Activated naive CD4-positive, alpha-beta T cell (primary cell): ENCODE measurements at places on chromosomes 5 and 9.

DNA sequence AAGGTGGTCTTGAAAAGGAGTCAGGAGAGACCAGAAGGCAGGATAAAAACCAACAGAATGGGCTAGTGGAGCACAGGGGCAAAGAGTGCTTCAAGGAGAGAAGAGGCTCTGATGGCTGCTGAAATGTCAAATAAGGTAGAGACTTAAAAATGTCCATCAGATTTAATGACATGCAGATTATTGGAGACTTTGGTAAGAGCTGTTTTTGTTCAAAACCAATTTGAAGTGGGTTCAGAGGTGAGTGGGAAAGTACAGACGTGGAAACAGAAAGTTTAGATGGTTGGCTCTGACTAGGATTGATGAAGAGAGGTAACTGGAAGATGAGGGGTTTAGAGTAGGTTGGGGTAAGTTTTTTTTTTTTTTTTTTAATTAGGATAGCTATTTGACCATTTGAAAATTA lies 14.1 kb downstream of the SLC25A46 start:
- no peak for DNase-seq

DNA sequence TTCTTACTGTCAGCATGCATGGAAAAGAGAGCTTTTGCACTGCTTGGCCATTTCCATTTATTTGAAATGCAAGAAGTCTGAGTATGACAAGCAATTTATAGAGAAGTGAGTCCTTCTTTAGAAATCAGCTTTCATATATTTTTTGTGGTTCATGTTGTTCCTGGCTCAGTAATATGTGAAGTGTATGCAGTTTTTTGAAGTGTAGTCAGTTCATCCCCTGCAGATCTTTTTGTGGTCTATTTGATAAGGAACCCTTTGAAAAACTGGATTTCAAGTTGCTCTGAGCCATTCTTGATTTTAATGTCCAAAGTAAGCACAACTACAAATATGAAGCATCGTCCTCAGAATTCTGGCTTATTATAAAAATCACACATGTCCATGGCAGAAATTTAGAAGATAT lies 294.1 kb upstream of the SMC2 start:
- no peak for DNase-seq

DNA sequence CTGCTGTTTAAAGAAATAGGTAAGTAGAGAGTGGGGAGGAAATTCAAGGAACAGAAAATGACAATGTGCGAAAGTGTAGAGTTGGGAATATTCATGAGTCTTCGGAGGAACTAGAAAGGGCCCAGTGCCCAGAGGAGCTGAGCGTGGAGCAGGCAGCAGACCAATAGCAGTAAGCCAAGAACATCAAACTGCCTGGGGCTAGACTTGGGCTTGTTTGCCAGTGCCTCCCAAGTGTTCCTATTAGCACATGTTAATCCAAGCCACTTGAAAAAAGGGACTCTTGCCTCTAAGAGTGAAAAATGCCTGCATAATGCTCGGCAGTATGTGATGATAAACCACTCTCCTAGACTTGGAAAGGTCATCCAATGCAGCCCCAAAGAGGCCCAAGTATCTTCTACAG lies 1.2 kb upstream of the TAL2 start:
- DNase-seq = no peak

DNA sequence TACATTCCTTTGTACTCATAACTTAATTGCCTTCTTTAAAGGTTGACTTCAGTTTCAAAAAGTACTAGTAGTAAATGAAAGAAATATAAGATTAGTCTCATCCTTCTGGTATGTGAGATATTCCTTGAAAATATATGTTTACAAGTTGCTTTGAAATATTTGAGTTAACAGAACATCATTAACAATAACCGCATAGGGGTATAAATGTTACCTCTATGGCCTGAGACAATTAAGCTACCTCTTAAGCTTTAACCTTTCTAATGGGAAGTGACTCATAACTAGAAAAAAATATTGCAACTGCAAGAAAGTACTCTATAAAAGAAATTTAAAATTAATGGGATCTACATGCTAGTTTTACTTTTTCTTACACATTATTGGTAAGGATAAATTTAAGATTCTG lies 399.0 kb downstream of the CDH10 start:
- no peak for DNase-seq

GRCh38 chr5:181192337-181193046 lies 12.5 kb downstream of the TRIM7 start:
- DNase-seq = no peak

- DNase-seq = no peak
Observed at GRCh38 chr5:120252839-120253238, 211.3 kb upstream of the PRR16 start.

DNA sequence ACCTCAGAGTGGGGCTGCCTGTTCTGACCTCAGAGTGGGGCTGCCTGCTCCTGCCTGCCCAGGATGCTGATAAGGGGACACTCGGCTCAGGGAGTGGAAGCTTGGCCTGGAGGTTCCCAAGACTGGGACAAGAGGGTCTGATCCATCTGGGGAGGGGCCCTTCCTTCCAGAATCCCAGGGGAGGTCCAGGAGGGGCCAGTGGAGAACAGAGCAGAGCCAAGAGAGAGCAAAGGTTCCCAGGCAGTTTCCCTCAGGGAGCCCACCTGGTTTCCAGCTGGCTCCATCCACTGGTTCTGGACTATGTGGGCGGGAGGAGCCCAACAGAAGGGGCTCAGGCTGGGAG lies 49.1 kb upstream of the RNU6ATAC start:
- DNase-seq = no peak

DNA sequence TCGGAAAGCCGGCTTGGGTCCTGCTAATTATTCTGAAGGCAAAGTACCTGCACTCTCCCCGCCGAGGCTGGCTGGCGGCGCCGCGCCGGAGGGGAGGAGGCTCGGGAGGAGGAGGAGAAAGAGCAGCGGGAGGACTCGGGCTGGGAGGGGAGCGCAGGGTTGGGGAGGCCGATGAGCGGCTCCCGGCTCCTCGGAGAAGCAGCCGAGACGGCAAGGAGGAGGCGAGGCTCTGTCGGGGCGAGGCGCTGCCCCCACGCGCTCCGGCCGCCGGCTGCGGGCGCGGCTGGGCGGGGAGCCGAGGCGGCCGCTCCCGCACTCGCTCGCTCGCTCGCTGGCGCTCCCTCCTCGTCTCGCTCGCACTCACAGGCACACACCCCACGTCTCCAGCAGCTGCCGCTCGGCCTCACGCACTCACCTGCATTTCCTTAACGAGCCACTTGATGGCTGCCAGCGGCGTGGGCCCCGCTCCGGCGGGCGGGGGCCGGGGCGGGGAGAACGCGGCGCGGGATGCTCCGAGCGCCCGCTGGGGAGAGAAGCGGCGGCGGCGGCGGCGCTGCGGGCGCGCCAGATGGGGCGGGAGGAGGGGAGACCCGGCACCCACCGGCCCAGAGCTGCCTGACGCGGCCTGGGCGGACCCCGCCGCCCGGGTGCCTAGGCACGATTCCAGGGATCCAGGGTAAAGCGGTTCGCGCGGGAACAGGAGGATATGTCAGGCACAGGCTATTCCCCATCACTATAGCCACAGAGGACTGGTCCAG lies at the start of gene PTPRD:
PTPRD (minus strand) TSS at position 362 of the 758 bp plus-strand sequence.
- no peak for DNase-seq

GRCh38 chr9:126150411-126151030 lies 176.1 kb upstream of the MVB12B start:
- DNase-seq = no peak

- no peak for DNase-seq
Observed at GRCh38 chr5:160450164-160450932, 28.7 kb downstream of the PTTG1 start.

DNA sequence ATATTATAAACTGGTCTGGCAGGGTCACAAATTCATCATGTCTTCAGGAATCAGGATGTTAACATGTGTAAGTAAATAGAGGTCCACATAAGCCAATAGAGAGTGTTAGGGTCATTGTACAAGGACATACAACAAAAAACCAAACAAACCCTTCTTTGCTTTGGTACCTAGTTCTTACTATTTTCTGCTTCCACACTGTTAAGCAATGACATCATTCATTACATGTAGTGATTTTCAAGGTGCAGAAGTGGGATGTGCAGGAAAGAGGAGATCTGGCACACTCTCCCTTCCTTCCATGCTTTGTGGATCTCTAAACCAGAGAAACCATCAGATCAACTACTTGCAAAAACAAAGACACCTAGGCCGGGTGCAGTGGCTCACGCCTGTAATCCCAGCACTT lies 184.1 kb downstream of the RAPGEF6 start:
- no peak for DNase-seq

DNA sequence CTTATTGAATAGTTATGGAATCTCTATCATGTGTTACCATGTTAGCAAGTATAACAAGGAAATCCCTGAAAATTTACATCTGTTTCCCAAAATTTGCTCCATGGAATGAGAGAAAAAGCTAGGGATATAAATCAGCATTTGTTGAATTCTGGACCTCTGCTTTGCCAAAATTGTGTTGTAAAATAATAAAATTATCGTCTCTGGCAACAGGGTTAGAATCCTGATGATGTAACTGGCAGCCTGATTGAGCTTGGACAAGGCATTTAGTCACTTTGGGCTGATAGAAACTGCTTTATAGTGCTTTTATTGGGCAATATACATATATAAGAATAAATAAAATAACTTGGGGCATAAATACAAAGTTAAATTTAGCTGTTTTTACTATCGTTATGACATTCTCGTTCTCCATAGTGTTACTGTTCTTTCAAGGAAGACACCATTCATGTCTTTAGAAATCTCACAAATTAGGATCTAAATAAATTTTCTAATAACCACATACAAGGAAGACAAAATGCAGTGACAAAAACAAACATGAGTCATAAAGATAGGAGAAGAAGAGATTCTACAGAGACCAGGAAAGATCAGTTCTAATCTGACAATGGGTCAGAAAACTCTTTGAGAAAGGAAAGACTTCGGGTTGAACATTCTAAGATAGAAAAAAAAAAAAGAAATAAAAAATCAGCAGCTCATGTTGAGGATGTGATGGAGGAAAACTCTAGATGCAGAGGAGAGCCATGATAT lies 145.0 kb upstream of the CDH10 start:
- DNase-seq = no peak

DNA sequence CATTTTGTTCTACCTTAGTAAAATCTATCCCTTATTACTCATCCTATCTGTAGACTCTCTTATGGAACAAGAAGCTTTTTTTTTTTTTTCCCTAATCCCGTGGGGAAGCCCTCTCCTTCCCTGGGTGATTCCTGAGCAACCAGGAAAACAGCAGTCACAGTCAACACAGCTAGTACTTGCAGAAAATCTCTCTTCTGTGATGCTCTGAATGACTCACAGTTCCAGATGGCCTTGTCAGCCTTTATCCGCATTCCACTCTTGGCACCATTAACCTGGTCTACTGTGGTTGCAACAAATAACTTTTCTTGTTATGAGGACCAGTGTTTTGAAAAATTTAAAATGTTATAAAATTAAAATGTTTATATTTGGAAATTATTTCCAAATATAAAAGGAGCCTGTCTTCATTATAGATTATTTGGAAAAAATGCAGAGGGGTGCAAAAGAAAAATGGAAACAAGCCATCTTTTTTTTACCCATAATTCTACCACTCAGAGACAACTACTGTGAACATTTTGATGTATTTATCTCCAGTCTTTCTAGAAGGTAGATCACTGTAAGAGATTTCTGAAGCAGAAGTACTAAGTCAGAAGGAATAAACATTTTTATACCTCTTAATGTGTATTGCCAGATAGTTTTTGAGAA lies 486.7 kb downstream of the RAB3C start:
- no peak for DNase-seq

DNA sequence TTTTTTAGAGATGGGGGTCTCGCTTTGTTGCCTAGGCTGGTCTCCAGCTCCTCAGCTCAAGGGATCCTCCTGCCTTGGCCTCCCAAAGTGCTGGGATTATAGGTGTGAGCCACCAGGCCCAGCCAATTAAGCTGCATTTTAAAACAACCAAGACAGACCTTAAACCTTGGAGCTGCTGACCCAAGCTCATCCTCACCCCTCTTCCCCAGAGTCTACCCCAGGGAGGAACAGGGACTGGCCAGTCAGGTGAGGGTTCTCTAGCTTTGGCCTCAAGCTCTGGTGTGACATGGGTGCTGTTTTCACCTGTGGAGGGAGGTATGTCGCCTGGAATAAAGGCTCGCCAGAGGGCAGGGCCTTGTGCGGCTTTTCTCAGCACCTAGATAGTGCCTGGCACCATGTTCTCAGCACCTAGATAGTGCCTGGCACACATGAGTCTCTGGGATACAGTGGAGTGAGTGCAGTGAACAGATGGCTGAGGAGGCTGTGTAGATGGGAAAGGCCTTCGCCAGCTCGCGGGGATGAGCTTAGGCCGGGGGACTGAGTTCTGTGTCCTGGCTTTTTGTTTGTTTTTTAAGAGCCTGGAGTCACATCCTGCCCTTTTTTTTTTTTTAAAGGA lies 7.4 kb downstream of the CDK9 start:
- no peak for DNase-seq

DNA sequence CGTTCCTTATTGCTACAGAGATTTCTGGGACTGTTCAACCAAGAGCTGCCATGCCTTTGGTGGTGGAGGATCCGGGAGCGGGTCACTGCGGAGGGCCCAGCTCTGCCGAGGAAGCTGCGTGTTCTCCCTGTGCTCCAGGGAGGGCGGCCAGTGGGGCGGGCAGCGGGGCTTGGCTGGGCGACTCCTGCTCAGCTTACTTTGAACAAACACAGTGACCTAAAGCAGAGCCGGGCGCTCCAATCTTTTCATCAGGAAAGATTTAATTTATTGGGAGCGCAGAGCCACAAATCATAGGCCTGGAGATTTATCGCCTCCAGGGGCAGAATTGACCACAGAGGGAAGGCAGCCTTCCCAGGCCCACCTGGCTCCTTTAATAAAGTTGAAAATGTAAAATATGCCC lies 27.7 kb downstream of the LHX3 start:
- no peak for DNase-seq

- no peak for DNase-seq
Observed at GRCh38 chr5:125750147-125750860, 672.9 kb upstream of the GRAMD2B start.

DNA sequence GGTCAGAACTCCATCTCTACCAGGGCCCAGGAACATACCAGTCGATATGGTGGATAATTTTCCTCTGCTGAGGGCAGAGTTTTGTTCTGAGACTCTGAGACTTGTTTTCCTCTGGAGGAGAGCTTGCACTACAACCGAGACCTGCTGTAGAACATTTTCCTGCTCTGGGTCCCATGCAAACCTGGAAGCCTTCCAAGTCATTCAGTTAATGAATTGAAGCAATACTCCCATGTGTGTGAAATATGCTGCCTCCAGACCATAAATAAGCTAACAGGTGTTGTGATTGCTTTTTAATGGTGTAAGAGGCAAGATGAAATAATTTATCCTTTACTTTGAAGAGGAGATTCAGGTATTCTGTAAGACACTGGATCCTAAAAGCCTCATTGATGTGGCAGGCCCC lies 372.8 kb downstream of the TMEM167A start:
- DNase-seq = no peak

- DNase-seq = no peak
Observed at GRCh38 chr9:131731644-131732043, 8.2 kb downstream of the RAPGEF1 start.

- no peak for DNase-seq
Observed at GRCh38 chr5:42274913-42275312, 148.3 kb upstream of the GHR start.

DNA sequence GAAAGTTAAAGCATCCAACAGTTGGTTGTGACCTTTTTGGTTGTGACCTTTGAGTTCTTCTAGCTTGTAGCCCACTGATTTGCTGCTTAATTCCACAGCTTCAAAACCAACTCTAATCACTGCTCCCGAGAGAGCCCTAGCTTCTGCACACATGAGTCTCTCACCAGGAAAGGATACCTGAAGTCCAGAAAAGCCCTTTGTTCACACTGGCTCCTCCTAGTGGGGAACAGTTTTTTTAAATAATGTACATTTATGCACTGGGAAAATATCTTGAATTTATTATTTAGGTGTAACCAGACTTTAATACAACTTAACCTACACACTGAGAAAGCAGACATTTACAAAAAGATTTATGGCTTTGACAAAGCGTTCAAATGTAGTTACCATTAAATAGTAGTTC lies 120.2 kb upstream of the CCDC152 start:
- DNase-seq = no peak
